ENCODE measurements at places on chromosomes 13 and 19.

DNA sequence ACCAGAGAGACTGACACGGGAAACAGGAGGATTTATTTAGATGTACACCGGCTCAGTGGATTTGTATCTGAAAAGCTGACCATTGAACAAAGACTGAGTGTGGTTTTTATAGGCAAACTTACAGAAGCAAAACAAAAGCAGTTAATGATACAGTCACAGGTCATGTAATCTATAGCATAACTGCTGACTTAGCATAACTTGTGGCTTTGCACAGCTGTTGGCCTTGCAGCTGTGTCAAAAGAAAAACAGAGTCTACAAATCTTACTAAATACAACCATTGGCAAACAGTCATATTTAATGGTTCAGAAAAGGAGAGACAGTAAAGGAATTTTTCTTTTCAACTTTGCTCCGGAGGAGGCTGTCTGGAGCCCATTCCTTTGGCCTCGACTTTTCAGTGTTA is 2.3 kb upstream of the ILF3 start:
- DNase-seq: no peak

- DNase-seq: no peak
Measured at GRCh38 chr19:3056417-3057088, 5.7 kb downstream of the TLE5 start.

- DNase-seq: no peak
Measured at GRCh38 chr19:56959205-56959604, 118.7 kb upstream of the PEG3 start.

DNA sequence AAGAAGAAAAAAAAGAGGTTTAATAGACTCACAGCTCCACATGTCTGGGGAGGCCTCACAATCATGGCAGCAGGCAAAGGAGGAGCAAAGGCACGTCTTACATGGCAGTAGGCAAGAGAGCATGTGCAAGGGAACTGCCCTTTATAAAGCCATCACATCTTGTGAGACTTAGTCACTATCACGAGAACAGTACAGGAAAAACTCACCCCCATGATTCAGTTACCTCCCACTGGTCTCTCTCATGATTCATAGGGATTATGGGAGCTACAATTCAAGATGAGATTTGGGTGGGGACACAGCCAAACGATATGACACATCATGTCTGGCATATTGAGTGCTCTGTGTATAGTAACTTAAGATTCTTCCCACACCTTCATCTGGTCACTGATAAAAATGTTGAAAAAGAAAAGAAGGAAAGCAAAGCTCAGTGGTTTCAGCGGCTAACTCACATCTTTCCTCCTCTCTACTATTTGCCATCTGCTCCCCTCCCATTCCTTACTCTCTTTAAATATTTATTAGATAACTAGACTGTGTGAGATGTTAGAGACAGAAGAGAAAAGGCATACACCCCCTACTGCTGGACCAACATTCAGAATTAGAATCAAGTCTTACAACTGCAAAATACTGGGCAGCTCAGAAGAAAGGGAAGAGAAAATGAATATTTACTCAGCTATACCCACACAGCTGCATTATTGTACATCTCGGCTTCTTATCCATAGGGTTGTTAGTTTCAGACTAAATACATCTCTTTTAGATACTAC is 60.1 kb upstream of the AKAP11 start:
- DNase-seq: no peak

DNA sequence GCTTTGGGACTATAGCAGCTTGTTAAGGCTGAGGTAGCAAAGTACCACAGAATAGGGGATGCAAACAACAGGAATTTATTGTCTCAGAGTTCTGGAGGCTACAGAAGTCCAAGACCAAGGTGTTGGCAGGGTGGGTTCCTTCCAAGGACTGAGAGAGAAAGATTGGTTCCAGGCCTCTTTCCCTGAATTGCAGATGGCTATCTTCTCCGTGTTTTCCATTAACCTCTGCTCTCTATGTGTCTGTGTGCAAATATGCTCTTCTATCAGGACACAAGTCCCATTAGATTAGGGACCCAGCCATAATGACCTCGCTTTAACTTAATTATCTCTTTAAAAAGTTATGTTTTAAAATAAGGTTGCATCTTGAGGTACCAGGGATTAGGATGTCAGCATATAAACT is 1732.9 kb upstream of the SLC10A2 start:
- DNase-seq: no peak

- no peak for DNase-seq
Measured at GRCh38 chr19:47110521-47111005, 3.0 kb downstream of the ZC3H4 start.
